ENCODE measurements at places on chromosomes 2 and 18.
A peak's percentile ranks its signal among the peaks of the same experiment; 100 is the strongest.

DNA sequence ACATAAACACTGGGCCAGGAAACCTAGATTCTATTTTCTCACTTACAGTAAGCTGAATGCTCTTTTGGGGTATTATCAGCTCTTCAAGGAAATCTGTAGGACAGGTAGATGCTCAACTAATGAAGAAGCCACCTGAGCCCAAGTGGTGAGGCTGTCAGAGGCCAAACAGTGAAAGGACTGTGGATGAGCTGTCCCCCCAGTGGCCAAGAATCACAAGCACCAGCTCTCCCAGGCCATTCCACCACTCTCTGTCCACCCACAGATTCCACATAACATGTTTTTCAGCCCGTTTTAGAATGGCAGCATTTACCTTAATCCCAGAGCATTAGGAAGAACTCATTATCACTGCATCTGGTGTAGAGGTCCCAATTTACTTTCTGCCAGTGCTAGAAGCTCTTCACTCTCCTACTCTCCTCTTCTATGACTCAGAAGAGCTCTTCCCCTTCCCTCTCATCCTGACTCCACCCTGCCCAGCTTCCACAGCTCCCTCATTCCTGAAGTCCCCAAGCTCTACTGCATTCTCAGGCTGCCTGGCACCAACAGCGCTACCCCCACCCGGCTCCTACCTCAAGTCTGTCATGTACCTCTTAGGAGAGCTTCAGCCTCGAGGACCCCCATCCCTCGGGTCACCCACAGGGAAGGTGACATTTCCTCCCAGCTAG lies 43.8 kb upstream of the GORASP2 start:
- no peak for DNase-seq

- no peak for DNase-seq
Observed at GRCh38 chr18:37630334-37630733, 64.7 kb upstream of the CELF4 start.

GRCh38 chr2:39550701-39551285 lies 113.7 kb upstream of the MAP4K3 start:
- no peak for DNase-seq

DNA sequence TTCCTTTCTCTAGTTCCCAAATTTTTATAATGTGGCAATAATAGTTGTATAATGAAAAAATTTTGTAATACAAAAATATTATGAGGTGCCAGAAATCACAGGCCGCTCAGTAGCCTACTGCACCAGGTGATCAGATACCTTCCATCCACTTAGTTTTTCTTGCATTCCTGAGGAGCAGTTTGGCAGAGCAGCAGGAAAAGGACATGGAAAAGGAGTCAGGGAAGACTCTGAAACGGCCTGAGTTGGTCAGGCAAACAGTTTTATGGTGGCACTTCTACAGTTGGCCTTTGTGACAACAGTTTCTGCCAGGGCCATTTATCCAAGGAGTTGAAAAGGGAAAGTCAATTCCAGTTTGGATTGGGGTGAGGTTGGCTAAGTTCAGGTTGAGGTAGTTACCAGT lies 165.4 kb upstream of the ALPP start:
- DNase-seq = no peak

DNA sequence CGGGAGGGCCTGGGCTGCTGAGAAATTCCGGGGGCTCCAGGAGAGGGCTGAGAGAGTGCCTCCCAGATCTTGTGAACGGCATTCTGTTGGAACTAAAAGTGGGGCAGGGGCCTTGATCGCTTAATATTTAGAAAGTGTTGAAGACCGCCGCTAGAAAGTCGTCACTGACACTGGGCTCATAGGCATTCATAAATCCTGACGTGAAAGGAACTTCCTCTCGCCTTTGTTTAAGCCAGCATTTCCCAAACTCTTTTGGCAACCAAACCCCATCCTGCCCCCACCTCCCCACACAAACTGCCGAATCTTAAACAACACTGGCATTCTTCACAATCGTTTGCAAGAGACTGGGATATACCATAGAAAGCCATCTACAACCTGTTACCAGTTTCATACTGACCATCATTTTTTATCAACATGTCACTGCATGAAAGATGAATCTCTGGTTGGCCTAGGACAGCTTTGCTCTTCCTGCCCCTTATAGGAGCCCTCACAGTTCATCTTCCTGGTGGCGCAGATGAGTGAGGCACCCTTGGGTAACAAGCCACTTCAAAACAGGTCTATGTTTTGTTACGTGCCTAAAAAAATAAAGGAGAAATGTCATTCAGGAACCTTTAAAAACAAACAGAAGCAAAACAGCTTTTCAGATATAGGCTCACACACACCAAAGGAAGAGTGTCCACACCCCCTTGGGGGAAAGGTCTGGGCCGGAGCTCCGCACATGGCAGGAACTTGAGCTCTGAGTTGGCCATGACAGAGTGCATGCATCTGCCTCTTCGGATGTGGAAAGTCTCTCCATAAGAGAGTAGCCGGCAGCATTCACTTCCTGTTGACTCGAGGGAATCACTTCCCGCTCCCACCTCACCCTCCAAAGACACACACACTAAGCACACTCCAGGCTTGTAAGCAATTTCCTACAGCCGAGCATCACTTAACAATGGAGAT lies 13.0 kb downstream of the MTERF4 start:
- no peak for DNase-seq

GRCh38 chr2:218245214-218245613 lies 15.6 kb upstream of the GPBAR1 start:
- DNase-seq = no peak

GRCh38 chr2:66438891-66439811 lies 4.2 kb downstream of the MEIS1 start:
- no peak for DNase-seq

- DNase-seq = no peak
Observed at GRCh38 chr2:11303290-11304013, 41.0 kb downstream of the ROCK2 start.

DNA sequence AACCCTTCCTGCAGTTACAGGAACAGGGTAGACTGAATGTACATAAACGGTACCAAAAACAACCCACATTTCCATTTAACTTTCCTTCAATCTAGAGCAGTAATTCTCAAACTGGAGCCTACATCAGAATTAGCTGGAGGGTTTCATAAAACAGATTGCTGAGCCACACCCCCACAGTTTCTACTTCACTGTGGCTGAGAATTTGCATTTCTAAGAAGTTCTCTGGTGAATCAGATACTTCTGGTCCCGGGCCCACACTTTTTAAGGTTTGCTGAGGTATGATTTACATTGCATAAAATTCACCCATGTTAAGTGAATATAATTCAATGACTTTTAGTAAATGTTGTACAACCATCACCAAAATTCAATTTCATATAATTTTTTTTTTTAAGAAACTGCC lies 113.7 kb downstream of the SRBD1 start:
- no peak for DNase-seq

DNA sequence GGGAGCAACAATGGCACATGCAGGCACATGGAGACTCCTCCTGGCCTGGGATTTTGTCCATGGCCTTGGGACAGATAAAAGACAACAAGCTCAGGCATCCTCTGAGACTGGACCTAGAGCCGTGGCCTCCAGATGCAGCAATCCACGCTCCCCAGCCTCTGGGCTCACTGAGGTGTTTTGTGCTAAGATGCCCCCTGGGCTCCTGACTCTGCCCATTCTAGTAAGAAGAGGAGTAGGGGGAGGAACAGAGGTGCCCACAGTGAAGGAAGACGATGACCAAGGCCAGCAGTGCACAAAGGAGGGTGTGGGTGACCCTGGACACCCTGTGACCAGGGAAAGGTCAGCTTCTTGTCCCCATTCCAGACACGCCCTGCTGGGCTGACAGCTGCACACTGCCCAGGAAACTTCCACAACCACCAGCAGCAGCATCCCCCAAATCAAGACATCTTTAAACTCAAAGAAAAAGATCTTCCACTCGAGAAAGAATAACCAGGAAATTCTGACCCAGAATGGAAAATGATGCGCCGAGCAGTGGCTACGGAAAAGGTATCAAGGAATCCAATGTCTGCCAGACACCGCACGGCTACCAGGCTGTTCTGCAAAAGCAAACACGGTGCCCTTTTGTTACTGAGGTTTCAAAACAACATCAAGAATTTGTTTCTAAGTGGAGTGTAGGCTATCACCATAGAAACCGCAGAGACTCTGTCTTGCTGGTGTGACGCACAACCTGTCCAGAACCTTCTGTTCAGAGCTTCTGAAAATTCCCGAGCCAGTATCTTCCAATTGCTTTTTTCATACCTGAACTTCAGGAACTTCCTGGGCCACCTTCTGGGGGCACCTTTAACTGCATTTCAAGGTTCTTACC lies 65.5 kb downstream of the ZNF516 start:
- DNase-seq = no peak

GRCh38 chr2:122300758-122301157 lies 545.3 kb downstream of the TSN start:
- no peak for DNase-seq

- DNase-seq = no peak
Observed at GRCh38 chr2:101823859-101824258, 126.4 kb downstream of the MAP4K4 start.

DNA sequence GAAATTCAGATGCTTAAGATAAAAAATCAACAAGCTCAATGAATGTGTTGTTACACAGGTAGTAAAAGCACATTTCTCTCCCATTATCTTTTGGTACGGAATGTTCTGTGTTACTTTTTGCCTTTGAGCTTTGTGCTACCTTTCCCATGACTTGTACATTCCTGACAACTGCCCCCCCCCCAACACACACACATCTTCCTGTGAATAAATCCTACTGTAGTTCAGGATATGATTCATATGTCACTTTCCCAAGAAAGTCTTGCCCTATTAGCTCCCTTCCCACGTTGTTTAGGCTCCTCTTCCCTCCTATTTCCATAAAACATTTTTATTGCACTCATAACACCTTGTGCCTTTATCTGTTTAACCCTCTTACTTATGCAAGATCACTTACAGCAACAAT lies 442.6 kb upstream of the LRATD1 start:
- DNase-seq = no peak

GRCh38 chr2:26399771-26400376 lies 1.8 kb upstream of the DRC1 start:
- DNase-seq = no peak

DNA sequence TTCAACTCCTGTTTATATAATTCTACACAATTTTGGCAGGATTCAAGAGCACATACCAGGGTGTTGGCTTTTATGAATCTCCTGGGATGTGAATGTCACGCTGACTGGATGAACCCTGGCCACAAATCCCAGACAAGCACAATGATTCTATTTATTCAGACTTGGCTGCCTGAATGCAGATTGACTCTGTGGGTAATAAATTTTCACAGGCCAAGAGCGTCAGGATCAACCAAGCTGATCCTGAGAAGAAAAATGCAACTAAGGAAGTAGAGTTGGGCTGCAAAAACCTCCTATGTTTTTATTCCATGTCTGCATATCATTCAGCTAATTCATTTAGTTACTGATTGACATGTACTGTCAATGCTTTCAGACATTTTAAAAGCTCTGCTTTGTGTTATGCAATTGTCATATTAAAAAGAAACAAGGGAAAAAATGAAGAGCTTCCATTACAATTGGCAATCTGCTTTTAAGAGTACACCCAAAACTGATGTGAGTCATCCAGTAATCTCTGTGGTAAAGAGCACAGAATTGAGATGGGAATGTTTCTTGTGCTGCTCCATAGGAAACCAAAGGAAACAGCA lies 173.0 kb upstream of the REV1 start:
- DNase-seq = no peak

GRCh38 chr2:132849118-132849517 lies 179.1 kb upstream of the LYPD1 start:
- DNase-seq = no peak

DNA sequence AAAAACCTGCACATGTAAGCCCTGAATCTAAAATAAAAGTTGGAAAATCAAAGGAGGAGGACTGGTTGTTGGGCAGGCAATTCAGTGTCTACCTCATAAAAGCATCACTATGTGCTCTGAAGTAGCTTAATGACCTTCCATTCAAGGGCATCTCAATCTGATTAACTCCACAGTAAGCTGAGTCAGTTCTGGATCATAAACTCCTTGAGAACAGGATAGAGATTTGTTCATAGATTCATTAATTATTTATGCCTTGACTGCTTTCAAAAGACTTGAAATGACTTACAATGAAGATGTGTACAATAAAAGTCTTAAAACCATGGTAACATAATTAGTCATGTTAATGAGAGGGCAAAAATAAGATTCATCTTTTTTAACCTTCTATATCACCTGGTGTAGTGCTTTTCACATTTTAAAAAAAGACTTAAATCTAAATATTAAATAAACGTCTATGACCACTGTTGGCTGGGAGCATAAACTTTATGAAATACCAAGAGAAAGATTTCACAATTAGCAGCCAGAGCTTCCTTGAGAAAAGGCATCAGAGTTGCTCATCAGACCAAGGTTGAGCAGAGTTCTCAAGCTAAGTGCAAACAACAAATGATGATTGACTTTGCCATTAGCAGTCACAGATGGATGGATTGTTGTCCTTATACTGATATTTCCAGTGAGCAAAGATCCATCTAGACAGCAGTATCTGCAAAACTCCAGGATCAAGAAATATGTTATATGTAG lies 237.3 kb upstream of the THUMPD2 start:
- no peak for DNase-seq

GRCh38 chr2:186714611-186715010 lies 20.8 kb downstream of the FAM171B start:
- no peak for DNase-seq

GRCh38 chr2:117833911-117834310 lies 19.4 kb downstream of the DDX18 start:
- DNase-seq = no peak

DNA sequence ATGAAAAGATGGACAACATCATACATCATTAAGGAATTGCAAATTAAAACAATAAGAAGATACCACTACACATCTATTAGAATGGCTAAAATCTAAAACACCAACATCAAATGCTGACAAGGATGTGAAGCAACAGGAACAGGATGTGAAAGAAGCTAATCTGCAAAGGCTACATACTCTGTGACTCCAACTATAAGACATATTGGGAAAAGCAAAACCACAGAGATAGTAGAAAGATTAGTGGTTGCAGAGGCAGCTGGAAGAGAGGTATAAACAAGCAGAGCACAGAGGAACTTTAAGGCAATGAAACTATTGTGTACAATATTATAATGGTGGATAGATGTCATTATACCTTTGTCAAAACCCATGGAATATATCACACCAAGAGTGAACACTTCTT lies 393.7 kb upstream of the RAB6C start:
- no peak for DNase-seq

GRCh38 chr2:54604871-54605270 lies 118.6 kb upstream of the EML6 start:
- DNase-seq = no peak

- peak; percentile 11 for DNase-seq
Observed at GRCh38 chr18:50560681-50561629, 1.1 kb downstream of the MAPK4 start.

GRCh38 chr18:74446631-74447403 lies 10.3 kb downstream of the DIPK1C start:
- DNase-seq = no peak
